Sciatic nerve (tissue), 2 donors: ENCODE measurements at places on chromosomes 6 and 20. TPM values are rescaled to one million over a fixed set of nuclear protein-coding genes. Genes with fewer than 3 reads are reported as not detected.
A peak's percentile ranks its signal among the peaks of the same experiment; 100 is the strongest.

Gene CRISP3
- total RNA-seq: 1.1 TPM

Gene RSPO4
- total RNA-seq: 0.94 TPM

Gene DPPA5
- total RNA-seq: not detected

Gene EPPIN
- total RNA-seq: not detected

Gene TREM1
- total RNA-seq: 9.8 TPM

Gene PREX1
- 33.9 TPM for total RNA-seq

DNA sequence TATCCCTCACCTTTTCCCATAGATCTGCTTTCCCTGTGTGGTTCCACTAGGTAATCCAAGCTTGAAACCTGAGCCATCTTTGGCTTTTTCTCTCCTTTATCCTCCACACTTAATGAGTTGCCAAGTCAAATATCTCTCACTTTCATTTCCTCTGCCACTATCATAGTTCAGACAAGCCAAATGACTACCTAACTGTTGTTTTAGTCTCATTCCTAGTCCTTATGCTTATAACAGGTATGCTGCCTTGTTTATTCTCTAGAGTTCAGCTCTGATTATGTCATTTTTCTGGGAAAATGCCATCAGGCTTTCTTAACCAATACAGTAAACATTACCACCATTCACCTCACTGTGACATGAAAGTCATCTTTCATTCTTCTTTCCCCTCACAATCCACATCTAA is 6.5 kb downstream of the EFHC1 start:
- DNase-seq: no peak

DNA sequence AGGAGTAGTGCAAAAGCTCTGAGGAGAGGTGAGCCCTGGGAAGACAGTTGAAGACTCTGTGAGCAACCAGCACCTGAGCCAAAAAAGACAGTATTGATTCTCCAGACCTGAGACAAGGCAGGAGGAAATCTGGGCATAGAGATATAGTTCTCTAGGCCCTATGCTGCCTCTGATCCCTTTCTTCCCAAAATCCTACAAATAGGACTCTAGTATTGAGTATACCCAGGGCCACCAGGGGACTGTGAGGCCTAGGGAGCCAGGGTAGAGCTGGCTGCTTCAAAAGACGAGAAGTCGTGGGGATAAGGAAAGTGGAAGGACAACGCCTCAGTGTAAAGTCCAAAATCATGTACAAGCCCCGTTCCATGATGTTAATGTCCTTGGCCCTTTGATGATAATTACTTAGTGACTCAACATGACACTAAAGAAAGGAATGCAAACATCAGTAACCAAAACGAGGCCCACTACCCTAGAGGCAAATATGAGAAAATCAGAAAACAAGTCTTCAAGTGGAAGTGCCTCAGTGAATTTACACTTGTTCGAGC is 197.3 kb upstream of the PROKR2 start:
- no peak for DNase-seq

DNA sequence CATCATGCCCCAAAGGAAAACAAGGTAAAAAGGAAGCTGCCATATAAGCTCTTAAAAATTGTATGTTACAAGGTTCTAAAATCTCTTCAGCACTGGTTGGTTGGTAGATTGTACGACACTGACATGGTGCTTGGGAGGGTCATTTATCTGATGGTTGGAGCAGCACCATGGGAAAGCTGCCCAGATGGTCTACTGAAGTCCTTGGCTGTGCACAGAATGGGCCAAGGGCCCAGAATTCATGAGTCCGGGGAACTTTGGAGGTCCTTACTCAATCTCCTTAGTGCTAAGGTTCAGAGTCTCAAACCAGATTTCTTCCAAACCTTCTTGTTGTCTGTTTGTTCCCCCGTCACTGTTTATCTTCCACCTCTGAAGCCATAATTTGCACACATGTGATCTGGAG is 314.4 kb downstream of the ESR1 start:
- no peak for DNase-seq

DNA sequence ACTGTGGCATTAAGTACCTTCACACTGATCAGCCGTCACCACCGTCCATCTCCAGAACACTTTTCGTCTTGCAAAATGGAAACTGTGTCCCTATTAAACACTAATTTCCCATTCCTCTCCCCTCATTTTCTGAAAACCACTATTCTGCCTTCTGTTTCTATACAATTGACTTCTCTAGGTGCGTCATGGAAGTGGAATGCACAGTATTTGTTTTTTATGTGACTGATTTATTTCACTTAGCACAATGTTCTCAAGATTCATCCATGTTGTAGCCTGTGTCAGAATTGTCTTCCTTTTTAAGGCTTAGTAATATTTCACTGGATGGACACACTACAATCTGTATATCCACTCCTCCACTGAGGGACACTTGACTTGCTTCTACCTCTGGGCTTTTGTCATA is 53.8 kb upstream of the PDE10A start:
- no peak for DNase-seq

- DNase-seq: no peak
Observed at GRCh38 chr6:55277646-55278045, 49.6 kb upstream of the GFRAL start.

DNA sequence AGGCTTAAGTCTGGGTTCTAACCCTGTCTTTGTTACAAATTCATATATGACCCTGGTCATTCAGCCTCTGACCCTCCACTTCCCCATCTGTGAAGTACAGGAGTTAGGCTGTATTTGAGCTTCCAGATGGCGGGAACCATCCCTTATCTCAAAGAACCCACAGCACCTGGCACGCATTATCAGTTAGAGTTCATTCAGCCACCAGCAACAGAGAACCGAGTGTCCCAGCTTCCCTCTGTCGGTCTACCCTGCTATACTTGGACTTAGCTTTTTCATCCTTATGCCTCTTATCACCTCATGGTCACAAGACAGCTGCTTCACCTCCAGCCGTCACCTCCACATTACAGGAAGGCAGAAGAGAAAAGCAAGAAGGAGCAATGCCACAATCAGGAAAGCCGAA is 147.8 kb downstream of the EYA2 start:
- DNase-seq: no peak

GRCh38 chr6:169886631-169887227 is 135.3 kb downstream of the ERMARD start:
- DNase-seq: no peak

GRCh38 chr6:45787384-45787783 is 228.3 kb downstream of the CLIC5 start:
- DNase-seq: no peak

GRCh38 chr20:54469952-54470351 is 5.4 kb upstream of the DOK5 start:
- DNase-seq: no peak

GRCh38 chr6:103062136-103062535 is 1668.6 kb downstream of the GRIK2 start:
- DNase-seq: no peak

DNA sequence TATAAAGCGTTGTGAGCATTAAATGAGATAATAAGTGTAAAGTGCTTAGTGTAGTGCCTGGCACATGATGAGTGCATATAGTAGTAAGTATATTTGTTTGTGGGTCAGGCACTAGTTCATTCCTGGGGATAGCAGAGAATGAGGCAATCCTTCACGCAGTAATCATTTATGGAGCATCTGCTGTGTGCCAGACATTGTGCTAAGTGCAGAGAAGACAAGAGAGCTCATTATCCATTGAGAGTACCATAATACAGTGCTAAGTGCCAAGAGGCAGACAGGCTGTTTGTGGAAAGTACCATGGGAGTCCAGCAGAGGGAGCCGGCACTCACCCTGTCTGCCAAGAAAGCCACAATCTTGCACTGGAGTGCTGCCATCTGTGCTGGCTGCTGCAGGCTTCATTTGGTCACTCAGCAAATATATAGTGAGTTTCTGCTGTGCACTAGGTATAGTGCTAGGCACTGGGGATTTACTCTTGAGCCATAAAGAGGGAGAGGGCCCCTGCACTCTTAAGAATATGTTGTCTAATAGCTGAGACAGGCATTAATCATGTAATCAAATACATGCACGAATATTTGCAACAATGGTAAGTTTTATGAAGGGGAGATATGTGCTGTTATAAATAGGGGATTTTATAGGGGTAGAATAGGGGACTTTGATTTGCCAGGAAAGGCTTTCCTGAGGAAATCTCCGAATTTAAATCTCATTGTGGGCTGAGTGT is 12.9 kb upstream of the MROH8 start:
- peak; percentile 94 for DNase-seq

DNA sequence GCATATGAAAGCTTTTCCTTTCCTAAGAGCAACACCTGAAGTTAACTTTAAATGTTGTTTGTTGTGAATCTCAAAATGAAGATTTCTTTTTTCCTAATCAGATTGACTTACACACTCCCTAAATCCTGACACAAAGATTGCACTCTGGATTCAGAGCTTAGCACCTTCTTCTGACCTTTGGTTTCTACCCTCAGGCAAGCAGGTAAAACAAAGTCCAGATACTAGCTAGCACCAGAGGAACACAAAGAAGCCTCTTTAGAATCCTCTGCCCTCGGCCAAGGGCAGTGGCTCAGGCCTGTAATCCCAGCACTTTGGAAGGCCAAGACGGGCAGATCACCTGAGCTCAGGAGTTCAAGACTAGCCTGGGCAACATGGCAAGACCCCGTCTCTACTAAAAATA is 14.5 kb downstream of the SERAC1 start:
- DNase-seq: no peak

DNA sequence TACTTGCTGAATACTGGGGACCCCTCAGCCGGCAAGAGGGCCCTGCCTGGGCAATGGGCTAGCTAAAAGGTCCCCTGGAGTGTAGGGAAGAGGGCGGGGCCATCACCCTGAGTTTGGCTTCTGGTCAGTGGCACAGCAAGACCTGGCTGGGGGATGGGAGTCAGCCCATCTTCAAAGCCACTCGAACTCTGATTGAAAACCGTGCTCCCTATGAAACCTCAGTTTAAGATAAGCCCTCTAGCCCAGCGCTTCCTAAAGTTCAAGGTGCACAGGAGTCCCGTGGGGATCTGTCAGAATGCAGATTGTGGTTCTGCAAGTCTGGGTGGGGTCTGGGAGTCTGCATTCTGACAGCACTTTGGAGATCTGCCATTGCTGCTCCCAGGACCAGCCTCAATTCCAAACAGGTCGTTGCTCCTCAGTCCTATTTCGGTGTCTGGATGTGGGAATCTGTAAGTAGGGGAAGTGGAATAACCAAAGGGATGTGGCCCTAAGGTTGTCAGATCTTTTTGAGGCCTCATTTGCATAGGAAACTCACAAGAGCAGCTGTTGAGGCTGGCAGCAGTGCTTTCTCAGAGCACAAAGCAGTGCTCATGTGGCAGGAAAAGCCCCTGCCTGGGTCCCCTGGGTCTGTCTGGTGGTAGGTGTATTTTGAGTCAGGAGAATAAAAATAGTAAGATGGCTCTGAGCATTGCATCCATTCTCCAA is 85.3 kb upstream of the SCP2D1 start:
- no peak for DNase-seq

DNA sequence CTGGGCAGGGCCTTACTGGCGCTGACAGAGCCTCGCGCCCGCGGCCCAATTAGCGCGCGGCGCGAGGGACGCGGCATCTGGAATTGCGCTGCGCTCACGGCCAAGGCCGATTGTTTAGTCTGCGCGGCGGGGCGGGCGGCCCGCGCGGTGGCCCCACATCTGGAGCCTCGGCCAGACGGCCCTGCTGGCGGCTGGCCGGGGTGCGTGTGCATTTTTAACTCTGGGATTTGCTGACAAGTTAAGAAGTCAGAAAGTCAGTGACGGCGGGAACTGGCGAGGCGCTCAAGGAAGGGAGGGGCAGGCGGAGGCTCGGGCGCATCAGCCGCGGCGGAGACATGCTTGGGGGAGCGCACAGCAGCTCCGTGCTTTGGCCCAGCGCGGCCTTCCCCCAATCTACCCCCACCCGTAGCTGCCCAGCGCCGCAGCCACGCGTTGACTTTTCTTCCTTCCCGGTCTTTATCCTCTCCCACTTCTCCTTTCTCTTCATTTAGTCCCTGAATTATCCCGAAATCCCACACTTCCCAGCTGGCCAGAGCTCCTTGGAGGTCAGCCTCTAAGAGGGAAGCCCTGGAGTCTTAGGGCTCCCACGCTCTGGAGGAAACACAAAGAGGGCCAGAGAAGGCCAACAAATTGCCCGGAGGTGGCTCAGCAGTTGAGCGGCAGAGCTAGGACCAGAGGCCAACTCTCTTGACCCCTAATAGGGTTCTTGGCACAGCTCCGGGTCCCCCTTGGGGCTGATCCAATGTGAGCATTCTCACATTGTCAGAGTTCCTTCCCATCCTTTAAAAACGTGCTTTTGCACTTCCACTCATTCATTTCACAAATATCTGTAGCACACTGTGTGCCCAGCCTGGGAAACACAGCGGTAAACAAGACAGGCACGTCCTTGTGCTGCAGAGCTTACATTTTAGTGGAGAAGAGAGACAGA is 40.8 kb upstream of the FOXP4 start:
- DNase-seq: peak; percentile 92

DNA sequence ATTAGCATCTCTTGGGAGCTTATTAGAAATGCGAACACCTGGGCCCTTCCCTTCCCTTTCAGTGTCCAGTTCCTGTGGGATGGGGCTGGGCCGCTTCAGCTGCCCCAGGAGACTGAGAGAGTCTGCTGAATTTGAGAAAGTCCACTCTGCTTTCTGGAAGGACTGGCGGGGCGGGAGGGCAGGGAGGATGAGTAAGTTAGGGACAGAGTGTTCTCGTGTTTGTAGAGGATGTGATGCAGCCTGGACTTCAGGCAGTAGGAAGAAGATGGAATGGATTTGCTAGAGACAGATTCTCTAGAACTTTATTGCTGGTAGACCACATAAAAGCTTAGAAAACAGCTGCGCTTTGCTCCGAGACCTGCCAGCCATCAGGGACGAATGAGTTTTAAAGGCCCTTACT is 1.1 kb upstream of the TULP4 start:
- DNase-seq: no peak

DNA sequence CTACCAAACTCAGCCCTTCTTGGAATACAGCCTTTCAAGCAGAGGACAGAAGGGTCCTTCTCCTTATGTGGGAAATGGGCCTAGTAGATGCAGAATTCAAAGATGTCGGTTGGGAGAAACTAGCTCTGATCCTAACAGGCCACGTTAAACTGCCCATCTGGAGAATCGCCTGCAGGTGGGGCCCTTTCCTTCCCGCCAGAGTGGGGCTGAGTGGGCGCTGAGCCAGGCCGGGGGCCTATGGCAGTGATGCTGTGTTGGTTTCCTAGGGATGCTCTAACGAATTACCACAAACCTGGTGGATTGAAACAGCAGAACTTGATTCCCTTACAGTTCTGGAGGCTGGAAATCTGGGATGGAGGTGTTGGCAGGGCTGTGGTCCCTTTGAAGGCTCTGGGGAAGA is 9.1 kb downstream of the MAPK13 start:
- no peak for DNase-seq

DNA sequence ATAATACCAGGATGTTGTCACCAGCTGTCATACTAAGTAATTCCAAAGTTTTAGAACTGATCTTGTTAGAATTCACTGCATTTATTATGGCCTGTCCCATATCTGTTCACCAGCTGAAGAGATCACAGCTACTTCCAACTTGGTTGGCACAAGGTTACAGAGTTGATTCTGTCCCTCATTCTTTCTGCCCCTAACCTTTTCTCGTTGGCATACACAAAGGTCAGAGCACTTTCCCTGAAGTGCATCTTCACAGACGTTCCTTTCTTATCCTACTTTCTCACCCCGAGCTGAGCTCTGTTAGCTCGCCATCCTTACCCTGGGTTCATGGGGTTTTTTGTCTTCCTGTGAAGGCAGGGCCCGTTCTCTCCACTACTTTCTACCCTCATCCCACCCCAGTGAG is 66.0 kb upstream of the VSTM2L start:
- DNase-seq: no peak
